HT-29 (cell line): ENCODE measurements at places on chromosomes 1 and 21. TPM values are rescaled to one million over a fixed set of nuclear protein-coding genes. Genes with fewer than 3 reads are reported as not detected.
A peak's percentile ranks its signal among the peaks of the same experiment; 100 is the strongest.

DNA sequence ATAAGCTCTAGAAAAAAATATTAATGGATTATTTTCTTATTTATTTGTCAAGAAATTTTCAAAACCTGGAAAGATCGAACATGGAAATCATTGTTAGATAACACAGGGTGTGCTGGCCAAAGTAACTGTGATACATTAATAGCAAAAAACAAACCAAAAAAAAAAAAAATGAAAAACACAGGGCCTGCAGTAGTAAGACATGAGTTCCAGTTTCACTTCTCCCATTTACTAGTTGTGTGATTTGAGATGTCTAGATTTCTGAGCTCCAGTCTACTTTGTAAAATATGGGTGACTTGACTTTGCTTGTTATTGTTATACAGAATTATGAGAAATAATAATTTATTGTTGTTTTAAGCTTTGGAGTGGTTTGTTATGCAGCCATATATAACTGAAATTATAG is 13.6 kb downstream of the FAM177B start:
- DNase-seq, result no peak

DNA sequence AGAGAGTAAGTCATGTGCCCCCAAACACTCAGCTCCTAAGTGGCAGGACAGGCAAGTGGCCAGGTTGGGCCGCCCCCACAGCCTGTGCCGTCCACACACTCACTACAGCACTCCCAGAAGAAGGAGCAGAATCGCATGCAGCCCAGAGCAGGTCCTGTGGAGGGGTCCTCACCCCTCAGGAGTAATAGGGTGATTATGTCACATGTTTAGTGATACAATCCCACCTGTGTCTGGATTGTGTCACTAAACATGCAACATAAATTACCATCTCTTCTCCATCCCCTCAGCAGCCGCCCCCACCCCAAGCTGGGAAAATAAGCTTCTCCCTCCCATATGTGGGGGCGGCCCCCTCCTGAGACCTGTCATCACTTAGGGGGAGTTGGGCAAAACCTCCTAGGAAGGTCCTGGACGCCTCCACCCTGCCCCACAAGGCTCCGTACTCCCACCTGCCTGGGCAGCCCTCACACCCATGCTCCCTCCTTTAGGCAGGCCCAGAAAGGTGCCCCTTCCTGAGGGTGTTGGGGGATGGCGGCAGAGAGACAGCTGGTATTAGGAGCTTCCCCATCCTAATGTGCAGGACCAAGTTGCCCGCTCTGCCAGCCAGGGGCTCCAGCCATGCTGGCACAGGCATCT is 56.9 kb downstream of the STUM start:
- no peak for DNase-seq

DNA sequence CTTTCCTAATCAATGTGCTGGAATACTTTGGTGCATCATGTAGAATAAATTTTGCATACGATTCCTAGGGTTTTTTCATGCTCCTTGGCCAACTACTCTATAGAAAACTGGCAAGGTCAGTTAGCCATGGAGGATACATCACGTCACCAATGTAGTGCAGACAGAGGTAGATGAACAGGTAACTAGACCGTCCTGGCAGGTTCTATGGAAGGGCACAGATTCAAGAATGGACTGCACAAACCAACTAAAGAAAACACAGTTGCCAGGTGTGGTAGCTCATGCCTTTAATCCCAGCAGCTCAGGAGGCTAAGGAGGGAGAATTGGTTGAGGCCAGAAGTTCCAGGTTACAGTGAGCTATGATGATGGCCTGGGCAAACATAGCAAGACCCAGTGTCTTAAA is 9.9 kb downstream of the MTF1 start:
- no peak for DNase-seq

DNA sequence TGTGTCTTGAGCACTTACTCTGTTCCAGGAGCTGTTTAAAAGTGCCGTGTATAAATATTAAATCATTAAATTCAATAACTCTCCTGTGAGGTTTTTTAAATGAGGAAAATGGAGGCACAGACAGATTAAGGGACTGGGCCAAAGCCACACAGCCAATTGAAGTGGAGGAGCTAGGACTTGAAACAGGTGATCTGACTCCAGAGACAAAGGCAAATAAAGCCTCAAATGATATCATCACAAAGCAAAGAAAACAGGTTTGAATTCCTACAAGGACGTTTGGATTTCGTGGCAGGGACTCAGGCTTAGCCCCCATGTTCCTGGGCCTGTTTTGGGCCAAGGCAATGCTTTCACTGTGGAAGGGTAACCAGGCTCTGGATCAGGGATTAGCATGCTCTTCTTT is 45.2 kb upstream of the DMBX1 start:
- no peak for DNase-seq

DNA sequence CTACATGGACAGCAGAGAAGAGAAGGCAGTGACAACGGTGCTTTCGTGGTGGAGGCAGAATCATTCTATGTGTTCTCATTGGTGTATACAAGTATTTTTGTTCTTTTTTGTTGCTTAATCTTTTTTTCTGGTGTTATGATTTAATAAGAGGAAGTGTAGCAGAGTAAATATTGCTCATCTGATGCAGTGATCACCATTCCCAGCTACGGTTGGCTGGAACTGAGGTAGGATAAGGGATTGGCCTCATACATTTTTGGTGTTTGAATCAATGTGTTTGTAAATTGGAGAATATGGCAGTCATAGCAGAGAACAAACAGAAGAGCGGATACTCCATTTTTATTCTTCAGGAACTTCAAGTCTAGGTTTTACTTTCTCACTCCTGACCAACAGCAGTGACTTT is 76.6 kb downstream of the UBE2U start:
- no peak for DNase-seq

DNA sequence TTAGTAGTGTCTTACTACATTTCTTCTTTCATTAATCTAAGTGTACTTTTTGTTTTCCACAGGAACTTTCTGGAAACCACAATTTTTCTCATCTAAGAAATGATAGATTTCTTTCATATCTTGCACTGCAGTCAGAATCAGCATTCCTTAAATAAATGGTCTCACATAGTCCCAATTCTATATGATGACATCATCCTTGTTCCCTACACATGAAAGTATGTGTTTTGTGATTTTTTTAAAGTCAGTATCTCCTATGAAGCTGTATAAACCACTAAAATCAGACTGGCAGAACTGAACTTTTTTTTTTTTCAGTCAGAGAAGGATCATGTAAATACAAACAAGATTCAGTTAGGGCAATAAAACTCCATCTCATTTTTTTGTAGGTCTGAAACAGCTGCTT is 742.6 kb upstream of the CXADR start:
- no peak for DNase-seq

GRCh38 chr1:239816081-239816782 is 275.5 kb upstream of the FMN2 start:
- peak; percentile 82 for DNase-seq

DNA sequence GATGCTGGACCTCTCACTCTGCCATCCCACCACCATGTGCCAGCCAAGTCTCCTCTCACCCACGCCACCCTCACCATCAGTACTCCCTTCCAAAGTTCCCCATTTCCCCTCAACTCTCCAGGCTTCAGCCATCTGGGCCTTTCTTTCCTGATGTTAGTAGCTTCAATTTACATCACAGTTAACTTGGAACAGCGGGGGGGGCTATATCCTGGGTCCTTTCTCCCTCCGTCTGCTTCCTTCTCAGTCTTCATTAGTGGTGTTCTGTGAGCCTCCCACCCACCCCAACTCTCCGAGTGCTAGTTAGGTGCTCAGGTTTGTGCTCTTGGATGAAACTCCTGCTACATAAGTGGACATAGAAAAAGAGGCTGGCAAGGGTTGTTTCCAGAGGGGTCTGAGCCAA is 31.9 kb downstream of the KCNC4 start:
- DNase-seq, result no peak

The TPR gene
- 55.4 and 56.6 TPM in 2 replicates for total RNA-seq
